Upper lobe of right lung (tissue), 1 donor: ENCODE measurements at places on chromosomes 11 and 22. TPM values are rescaled to one million over a fixed set of nuclear protein-coding genes. Genes with fewer than 3 reads are reported as not detected.

DNA sequence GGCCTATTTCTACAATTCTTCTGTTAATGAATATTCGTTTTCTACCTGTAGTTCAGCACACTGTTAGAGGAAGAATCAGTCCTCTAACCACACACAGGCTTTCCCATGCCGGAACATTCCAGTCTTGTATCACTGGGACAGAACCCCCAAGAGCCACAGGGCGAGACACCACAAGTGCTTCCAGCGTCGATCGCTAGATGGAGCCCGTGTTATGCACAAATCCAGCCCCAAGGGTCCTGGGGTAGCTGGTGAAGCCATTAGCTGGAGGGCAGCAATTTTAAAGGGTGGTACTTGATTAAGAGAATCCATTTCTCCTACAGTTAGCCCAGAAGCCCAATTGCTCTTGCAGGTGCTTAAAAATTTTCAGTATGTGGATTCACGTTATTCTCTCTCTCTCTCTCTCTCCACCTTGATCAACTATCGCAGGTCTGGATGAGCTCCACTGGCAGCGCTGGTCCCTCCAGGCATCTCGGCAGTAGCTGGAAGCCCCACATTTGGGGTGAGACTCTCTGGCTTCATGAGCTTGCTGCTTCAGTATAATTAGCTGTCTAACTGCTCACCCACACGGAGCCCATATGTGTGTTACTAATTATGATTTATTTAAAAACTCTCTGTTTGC lies 148.2 kb upstream of the SNX19 start:
- DNase-seq, result peak; percentile 68
- H3K27me3 ChIP-seq, result peaks cover 9% of the 10 kb centered on the region
- H3K36me3 ChIP-seq, result no peaks in the 10 kb centered on the region

- no peak for DNase-seq
- H3K36me3 ChIP-seq, result no peaks in the 10 kb centered on the region
Observed at GRCh38 chr22:35460688-35461087, 60.7 kb downstream of the MCM5 start.

DNA sequence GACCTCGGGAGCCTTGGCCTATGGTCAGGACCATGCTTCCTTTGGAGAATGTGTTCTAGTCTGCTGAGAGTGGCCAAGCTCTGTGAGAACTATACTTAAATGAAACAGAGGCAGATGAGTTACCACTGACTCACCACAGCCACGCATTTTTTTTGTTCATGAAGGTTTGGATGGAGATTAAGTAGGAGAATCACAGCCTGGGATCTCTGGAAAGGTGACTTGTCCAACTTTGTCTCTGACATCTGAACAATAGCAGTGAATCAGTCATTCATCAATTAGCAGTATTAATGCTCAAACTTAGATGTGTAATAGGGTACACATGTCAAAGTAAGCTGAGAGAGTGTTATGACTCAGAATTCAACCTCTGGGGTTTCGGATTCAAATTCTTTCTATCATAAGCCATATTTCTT lies 100.7 kb upstream of the ANO3 start:
- no peak overlapping the region for H3K4me3 ChIP-seq
- no peak overlapping the region for H3K27ac ChIP-seq

SC5D gene
- total RNA-seq, result 64.8 TPM

SLC22A12 gene
- total RNA-seq, result not detected

STIP1 gene
- total RNA-seq, result 110 TPM
